ENCODE measurements at places on chromosomes 4 and X.
A peak's percentile ranks its signal among the peaks of the same experiment; 100 is the strongest.

DNA sequence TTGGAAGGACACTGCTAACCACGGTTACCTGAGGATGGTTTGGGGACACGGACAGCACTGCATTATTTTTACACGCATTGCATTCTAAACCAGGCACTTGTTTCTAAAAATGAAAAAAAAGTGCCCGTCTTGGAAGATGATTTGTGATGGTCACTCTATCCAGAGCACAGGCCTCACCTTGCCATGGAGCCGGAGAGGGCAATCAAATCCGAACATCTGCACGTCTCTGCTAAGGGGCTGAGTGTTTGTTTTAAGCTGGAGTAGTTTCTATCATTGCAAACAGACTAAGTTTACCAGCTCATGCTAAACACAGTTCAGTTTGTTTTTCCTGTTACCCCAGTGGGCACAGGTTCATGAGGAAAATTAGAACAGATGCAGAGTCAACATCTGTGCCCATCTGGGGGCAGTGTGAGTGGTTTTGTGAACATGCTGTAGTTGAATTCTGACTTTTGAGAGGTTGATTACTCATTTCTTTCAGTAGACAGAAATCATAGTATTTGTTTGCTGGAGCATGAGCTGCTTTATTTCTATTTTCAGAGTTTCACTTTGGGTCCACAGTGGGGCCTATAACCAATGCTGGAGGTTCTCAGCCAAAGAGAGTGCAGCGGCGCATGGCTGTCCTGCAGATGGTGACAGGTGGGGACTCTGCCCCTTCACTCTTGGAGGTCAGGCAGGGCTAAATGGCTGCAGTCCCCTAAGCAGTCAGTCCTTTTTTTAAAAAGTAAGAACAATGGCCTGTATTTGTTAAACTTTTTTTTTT, 65.4 kb upstream of the ENPP6 start:
- peak; percentile 49 for DNase-seq

GRCh38 chrX:115266300-115266699, 23.2 kb upstream of the LUZP4 start:
- no peak for DNase-seq

DNA sequence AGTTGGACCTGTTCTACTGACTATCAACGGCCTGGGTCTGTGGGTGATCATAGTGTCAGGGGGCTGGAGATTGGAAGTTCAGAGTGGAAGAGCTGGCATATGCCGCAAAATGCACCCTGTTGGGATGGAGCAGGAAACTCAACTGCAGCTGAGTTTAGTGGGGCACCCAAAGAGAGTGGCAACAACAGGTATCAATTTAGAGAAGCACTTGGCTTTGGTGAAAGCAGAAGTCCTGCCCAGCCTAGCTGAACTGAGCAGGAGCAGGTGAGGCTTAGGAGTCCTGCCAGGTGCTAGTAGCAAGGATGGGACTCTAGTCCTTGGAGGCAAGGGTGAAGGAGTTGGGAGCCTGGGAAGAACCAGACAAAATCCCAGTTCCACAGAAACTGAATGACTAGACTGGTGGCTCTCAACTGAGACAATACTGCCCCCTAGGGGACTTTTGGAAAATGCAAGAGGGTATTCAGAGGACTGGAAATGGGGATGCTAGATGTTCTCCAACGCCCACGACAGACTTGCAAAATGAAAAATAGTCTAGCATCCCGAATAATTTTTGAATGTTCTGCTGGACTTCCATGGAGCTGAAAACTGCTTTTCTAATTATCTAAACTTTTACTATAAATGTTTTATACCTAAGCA, 49.4 kb downstream of the RTL9 start:
- DNase-seq, result peak; percentile 31

- DNase-seq, result no peak
Observed at GRCh38 chrX:72368796-72369195, 63.1 kb upstream of the CITED1 start.

DNA sequence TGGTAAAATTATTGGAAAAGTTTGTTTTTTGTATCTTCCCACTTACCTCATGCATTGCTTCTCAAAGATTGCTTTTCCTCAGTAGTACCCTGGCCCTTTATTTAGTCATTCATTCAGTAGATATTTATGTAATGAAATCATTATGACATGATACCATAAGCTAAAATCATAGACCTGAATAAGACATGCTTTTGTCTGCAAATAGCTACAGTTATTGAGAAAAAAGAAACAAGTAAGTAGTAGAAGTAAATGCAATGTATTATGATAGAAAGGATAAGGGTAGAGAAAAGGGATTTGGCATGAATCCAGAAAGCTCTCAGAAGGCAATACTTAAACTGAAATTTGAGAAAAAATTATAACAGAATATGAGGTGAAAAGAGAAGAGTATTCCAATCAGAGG, 352.5 kb downstream of the GPM6A start:
- DNase-seq, result no peak

GRCh38 chrX:46547857-46548256, 2.6 kb upstream of the ZNF674 start:
- peak; percentile 53 for DNase-seq

GRCh38 chr4:189436207-189436606, 504.5 kb upstream of the FRG1 start:
- no peak for DNase-seq

GRCh38 chr4:129218360-129218759, 122.4 kb downstream of the C4orf33 start:
- peak; percentile 5 for DNase-seq

DNA sequence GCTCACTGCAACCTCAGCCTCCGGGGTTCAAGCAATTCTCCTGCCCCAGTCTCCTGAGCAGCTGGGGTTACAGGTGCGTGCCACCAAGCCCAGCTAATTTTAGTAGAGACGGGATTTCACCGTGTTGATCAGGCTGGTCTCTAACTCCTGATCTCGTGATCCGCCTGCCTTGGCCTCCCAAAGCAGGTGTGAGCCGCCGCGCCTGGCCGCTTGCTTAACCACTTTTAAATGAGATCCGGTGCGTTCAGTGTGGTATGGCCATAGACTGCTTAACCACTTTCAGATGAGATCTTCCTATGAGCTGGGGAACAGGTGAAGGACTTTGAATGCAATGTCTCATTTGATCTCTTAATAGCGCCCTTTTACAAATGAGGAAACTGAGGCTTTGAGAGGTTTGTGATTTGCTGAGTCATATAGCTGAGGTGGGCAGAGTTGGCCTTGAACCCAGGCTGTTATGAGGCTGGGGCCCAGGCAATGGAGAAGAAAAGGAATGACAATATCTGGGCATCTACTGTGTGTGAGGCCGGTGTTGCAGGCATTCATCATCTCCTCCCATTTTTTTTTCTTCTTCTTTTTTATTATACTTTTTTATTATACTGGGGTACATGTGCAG, 41.9 kb upstream of the NSG1 start:
- DNase-seq, result no peak

DNA sequence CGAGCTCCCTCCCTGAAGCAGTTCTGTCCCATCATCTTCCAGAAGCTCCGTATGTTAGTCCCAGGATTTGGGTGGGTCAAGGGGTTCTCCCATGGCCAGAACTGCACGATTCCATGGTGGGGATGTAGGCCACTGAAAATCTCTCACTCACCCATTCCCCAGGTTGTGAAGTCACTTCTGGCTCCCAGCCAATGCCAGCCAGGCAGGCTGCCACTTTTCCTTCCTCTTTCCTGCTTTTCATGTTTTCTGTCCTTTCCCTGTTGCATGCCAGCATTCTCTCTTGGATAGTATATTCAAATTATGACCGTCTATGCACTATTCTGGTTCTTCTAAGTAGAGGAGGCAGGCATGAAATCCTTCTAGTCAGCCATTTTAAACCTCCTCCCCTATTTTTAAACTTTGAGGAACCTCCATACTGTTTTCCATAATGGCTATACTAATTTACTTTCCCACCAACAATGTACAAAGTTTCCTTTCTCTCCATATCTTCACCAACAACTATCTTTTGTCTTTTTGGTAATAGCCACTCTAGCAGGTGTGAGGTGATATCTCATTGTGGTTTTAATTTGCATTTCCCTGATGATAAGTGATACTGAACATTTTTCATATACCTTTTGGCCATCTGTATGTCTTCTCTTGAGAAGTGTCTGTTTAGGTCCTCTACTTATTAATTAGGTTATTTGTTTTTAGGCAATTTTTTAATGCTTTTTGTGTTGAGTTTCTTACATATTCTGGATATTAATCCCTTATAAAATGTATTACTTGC, 182.1 kb upstream of the TET2 start:
- no peak for DNase-seq

DNA sequence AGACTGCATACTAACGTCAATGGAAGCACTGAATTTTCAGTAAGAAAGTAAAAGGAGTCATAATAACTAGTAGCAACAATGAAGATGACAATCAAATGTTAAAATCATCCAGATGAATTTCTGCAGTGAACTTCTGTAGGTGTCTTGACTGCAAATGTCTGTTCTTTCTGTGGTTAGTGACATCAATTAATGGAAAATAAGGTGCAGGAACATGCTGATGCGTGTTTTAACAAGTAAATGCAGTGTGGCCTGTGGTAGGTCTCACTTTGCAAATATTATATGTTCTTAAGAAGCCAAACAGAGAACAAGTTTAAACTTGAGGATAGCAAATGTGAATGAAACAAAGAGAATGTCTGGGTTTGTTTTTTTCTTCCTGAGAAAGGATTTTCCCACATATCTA, 2.6 kb upstream of the DTHD1 start:
- no peak for DNase-seq

GRCh38 chrX:11081511-11081910, 29.6 kb upstream of the HCCS start:
- peak; percentile 14 for DNase-seq

- no peak for DNase-seq
Observed at GRCh38 chrX:40473460-40474204, 107.1 kb upstream of the ATP6AP2 start.

- DNase-seq, result no peak
Observed at GRCh38 chr4:183147196-183147595, 48.1 kb downstream of the WWC2 start.

DNA sequence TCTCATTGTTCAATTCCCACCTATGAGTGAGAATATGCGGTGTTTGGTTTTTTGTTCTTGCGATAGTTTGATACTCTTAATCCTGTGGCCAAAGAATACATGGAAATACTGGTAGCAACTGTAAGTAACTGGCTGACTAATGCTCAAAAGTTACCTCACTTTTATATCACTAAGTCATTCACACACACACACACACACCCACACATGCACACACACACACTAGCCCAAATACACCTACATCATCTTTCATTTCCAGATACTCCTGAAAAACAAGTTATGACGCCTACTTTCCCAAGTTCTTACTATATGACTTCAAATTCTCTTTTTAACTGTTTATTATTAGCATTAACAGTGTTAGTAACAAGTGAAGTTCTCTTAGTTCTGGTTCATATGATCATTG, 101.3 kb downstream of the DCHS2 start:
- no peak for DNase-seq

DNA sequence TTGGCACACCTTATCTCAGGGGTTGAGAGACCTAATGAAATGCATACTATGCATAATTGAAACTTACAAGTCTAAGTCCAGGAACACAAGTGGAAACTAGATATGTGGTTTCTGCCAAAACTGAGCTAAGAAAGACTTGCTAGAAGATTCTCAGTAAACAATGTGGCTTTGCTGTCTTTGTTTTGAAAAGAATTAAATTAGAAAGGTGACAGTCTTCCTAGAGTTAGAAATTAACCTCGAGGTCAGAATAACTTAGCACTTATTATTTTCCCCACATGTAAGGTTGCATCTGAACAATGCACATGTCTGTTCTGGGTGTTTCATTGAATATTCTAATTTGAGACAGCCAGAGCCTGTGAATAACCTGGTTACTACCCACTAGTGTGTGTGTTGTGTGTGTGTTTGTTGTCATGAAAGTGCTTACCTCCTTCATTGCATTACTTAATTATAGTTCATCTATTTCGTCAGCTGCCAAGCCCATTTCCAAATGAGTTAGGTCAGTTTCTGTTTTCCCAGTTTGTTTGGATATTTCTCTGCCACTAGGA, 1.5 kb downstream of the EREG start:
- peak; percentile 9 for DNase-seq

DNA sequence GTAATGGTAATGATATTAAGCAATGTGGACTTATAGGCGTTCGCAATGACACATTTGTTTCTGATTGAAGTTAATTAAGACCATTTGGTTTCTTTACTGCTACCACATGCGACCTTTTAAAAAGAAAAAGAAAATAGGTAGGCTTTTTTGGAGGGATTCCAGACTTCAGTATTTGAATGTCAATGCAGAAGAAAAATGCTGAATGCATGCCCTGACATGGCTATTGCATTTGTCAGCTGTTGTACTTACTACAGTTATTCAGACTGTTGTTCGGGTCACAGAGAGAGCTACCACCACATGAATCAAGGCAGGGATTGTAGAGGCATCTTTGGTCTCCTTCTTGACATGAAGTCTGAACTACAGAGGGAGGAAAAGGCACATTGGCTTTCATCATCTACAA, 163.7 kb downstream of the CORIN start:
- DNase-seq, result peak; percentile 23

DNA sequence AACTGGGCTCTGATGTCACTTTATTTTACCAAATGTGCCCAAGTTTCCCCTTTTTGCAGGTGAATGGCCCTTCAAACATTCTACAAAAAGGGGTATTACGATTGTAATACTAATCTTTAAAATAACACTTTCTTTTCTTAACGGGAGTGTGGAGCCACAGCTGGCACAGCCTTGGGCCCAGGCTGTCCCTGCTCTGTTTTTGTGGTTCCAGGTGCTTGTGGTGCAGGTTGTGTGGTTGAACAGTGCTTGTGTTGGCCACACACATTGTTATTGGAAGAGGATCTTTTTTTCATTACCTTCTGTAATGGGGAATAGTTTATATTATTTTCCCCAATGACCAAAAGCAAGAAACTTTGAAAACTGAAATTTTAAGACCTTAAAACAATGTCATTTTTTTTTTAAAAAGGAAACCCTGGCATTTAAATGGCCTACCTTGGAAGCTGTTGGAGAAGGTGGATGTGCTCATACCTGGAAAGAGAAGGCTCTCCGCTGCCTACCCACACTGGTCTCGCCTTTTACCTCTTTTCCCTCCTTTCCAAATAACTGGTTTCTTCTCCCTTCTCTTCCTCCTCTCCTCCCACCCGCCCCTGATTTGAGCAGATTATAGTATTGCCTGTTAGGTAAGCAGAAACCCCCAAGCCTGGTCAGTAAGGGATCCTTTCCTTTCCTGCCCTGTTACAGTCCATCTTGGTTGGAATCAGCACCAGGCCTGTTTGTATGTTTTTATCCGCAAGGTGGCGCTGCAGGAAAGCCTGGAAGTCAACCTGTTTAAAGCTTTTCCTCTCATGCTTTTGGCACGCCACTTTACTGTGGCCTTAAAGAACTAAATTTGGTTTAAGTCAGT, 28.6 kb downstream of the HADH start:
- peak; percentile 65 for DNase-seq

GRCh38 chrX:22135994-22136684, 104.0 kb downstream of the PHEX start:
- DNase-seq, result peak; percentile 69

GRCh38 chr4:75180217-75180616, 247.3 kb downstream of the PARM1 start:
- DNase-seq, result no peak

Data from fibroblast of gingiva (primary cell).